ENCODE measurements at places on chromosomes 11 and 22.

DNA sequence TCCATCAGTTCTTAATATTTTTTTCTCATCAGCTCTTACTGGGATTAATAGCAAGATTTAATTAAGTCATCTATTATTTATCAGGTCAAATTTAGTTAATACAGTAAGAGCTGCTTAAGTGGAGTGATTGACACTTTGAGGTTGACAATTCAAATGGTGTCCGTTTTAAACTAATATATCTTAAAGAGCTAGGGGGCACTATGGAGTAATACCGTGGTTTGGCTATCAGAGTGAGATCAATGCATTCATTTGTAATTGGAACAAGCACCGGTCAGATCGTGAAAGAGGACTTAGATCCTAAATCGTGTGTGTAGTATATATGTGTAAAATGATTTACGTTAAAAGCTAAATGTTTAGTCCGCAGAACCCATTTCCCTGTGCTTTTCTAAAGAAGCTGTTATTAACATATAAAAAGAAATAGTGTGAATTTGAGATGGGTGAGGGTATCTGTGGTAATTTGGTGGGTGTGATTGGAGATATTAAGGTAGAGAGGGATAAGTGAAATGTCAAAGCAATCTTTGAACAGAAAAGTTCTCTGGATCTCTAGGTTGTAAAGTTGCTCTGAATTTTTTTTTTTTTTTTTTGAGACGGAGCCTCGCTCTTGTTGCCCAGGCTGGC is 2.3 kb downstream of the SIK2 start:
- DNase-seq: peak; percentile 39

- DNase-seq: no peak
These were observed 3.9 kb upstream of the NUP160 start for GRCh38 chr11:47852053-47852452.

DNA sequence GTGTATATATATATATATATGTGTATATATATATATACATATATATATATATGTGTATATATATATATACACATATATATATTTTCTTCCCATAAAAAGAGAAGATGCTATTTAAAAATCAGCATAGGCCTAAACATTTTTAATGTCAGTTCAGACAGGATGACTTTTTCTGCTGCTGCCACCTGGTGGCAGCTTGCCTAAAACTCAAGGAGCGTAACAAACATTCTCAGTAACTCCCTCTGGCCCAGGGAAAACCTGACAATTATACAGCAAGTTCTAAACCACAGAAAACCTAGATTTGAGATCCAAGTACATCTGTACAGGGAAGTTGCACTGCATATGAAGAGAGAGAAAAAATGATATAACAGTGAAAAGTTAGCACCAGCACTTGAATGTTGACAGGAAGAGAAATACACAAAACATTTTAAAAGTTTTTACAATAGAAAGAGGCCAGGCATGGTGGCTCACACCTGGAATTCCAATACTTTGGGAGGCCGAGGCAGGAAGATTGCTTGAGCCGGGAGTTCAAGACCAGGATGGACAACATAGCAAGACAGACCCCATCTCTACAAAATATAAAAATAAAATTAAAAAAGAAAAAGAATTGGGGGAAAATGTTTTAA is 16.6 kb downstream of the OR8A1 start:
- DNase-seq: peak; percentile 61

GRCh38 chr11:120632579-120632978 is 121.0 kb downstream of the GRIK4 start:
- DNase-seq: no peak

DNA sequence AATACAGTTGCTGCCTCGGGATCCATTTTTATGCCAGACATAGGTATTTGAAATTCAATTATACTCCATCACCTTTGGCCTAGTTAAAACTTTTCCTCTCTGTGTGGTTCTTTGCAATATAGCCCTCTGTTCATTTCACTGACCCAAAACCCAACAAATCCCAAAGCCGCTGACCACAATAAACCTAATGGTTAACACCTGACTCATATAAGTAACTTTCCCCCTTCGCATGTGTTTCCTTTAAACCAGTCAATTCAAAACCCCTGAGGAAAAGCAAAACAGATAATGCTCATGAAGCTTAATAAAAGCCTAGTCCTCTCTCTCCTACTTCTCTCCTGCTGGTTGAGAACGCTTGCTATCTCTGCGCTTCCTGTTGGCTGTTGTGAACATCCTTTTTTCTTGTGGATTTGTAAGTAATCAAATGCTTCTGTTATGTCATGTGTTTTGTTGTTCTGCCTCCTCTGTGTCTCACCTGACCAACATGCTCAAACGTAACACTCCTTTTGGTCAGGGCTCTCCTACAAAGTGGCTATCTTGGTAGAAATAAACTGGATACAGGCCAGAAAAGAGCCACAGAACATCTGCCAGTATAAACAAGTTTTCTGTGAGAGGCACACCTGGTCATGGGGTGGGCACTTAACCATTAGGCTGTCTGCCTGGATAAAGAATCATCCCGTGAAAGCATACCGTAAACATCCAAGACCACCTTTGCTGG is 652.6 kb downstream of the METTL15 start:
- DNase-seq: peak; percentile 63

DNA sequence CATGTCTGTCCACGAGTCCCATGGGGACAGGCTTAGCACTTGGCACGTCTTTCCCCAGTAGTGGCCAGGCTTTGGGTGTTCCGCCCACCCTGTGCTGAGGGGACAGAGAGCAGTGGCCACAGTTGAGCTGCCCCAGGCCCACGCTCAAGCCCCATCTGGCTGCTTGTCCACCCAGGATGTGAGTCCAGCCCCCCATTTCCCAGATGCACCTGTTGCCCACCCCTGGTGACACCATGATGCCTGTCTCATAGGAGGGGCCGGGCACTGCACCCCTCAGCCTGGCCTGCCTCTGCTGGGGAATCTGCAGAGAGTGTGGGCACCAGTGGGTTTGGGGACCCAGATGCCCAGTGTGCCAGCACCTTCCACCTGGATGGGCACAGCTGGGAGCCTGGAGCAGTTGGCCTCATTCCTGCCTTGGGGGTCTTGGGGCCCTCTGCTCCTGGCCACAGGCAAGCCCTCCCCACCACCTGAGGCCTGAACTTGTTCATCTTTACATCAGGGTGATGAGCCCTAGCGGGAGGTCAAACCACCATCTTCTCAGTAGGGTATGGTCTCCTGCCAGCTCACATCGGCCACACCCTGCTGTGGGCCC is 5.7 kb downstream of the SIGIRR start:
- no peak for DNase-seq

- no peak for DNase-seq
These were observed 1227.2 kb downstream of the JRKL start for GRCh38 chr11:97617031-97617430.

DNA sequence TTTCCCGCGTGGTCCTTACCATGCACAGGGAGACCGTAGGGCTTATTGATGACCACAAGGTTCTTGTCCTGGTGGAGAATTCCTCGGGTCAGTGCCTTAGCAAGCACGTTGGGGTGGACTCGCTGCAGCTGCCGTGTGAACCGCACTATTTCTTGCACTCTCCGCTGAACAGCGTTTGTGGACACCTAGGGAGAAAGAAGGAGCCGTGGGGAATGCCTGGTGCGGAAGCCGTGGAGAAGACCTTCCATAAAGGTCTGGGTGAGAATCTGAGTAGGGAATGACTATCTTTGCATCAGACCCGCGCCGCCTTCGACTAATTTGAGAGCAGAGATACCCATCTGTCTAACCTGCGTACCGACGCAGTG is 597 bp downstream of the RPUSD4 start:
- DNase-seq: no peak

- no peak for DNase-seq
These were observed 14.4 kb downstream of the KCNJ5 start for GRCh38 chr11:128905345-128906184.

GRCh38 chr11:118152552-118153471 is at the start of gene SCN4B:
SCN4B (minus strand) TSS chr11:118152823; CDS start chr11:118152673, 150 bp downstream.
- DNase-seq: peak; percentile 22

DNA sequence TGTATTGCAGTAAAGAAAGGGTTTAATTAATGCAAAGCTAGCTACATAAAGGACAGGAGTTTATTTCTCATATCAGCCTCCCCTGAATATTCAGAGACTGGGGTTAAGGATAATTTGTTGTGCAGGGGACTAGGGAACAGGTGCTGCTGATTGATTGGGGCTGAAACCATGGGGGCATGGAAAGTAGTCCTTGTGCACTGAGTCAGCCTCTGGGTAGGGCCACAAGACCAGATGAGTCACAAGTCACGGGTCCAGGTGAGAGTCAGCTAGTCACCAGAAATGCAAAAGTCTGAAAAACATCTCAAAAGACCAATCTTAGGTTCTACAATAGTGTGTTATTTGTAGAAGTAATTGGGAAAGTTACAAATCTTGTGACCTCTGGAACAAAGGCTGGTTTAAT is 32.9 kb upstream of the SYT13 start:
- no peak for DNase-seq

GRCh38 chr22:32079130-32080089 is 36.3 kb downstream of the SLC5A1 start:
- DNase-seq: peak; percentile 77

DNA sequence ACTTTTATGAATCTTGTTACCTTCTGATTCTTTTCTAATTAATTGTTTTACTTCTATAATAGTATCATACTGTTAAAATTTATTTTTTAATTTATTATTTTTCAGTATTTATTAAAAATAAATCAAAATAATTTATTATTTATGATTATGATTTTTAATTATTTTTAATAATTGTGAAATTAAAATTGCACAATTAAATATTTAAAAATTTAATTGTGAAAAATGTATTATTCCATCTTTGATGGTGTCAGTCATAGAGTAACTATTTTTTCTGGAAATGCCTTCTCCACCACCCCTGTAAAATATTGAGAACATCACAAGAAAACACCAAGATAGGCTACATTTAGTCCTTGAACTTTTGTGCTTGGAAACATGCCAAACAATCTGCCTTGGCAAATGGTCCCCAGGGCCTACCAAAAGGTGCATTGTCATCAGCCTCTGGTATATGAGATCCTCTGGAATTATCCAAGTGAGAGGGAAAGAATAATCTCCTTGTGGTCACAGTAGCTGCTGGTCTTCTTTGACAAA is at the start of gene OR8H2:
Gene OR8H2 (plus strand): TSS at position 478 of the 528 bp plus-strand sequence. CDS start 1,356 bp downstream, outside the sequence.
- no peak for DNase-seq

DNA sequence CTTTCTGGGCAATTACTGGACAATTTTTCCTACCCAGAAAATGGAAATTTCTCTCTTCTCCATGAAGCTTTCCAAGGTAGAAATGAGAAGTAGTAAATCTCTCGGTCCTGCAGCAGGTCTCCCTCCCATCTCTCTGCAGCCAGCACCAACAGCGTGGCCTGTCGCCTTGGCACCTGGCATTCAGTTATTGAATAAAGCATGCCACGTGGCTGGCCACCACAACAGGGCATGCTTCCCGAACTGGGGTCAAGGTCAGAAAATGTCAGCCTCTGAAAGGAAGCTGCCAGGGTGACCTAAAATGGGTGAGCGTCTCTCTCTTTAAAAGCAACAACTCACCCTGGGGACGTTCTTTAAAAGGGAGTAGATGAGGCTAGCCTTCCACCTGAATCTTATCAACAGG is 14.0 kb downstream of the CACNG2 start:
- no peak for DNase-seq

DNA sequence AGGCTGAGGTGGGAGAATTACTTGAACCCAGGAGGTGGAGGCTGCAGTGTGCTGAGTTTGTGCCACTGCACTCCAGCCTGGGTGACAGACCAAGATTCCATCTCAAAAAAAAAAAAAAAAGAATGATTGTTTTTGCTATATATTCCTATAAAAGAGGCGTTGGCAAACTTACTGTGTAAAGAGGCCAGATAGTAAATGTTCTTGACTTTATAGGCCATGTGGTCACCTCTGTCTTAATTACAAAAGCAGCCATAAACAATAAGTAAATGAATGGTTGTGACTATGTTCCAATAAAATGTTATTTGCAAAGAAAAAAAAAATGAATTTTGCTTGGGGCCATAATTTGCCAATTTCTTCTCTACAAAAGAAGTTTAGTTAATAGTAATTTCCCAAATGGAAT is 12.3 kb downstream of the ATM start:
- DNase-seq: no peak

DNA sequence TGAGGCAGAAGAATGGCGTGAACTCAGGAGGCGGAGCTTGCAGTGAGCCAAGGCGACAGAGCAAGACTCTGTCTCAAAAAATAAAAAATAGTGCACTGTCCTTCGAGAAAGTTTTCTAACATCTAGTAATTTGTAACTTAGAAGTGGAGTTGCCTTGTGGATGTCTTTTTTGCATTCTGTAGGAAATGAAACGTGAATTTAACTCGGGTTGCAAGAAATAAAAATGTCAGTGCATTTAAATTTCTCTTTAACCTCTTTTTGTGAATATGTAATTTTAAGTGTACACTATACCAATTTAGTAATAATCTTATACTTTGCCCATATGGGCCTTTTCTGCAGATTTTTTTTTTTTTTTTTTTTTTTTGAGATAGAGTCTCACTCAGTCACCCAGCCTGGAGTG is 26.2 kb upstream of the CRKL start:
- no peak for DNase-seq

GRCh38 chr11:117908109-117908895 is 20.9 kb downstream of the TMPRSS13 start:
- DNase-seq: no peak

DNA sequence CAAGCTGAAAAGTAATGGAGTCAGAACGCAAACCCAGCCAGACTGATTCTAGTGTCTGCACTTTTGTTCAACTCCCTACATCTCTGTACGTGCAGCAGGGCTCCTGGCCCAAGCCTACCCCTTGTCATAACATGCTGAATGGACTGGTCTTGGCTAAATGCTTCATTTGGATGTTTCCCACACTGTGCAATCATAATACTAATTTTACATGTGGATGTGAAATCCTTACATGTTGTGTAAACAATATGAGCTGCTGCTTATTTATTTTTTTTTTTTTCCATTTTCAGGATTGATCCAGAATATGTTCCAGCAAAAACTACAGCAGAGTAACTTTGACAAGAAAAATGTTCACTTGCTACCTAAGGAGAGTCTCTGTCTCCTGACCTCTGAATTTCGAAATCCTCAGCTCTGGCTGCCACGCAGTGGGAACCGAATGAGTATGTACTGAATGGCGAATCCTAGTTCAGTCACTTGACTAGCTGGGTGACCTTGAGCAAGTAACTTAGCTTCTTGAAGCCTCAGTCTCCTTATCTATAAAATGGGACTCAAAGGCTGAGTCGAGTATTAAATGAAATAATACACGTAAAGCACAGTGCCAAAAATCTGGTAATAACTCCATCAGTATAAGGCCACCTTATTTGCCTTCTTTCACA is 133.4 kb downstream of the EHF start:
- peak; percentile 3 for DNase-seq

DNA sequence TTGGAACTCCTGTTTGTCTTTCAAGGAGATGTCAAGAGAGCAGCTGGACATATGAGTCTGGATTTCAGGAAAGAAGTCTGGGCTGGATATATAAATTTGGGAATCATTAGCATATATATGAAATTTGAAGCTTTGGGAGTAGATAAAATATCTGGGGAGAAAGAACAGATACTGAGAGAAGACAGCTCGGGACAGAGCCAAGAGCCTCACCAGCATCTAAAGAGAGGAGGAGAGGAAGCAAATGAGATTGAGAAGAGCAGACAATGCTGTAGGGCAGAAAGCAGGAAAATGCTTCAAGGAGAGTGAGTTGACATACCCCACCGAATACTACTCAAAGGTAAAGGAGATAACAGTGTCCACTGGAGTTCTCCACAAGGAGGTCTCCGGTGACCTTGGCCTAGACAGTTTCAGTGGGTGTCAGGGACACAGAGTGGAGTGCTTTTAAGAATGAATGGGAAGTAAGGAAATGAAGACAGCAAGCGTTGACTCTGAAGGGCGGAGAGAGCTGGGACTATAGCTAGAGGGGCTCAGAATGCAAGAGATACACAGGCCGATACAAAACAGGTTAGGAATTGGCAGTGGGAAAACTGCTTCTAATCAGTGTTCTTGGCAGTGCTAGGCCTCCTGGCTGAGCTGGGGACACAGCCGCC is 862 bp downstream of the APBB1 start:
- DNase-seq: no peak

- peak; percentile 99 for DNase-seq
These were observed at the start of gene NNMT for GRCh38 chr11:114295676-114296604. NNMT (plus strand) TSS chr11:114296399; CDS start chr11:114296557, 158 bp downstream.
